Stimulated activated CD4-positive, alpha-beta T cell treated with anti-CD3 and anti-CD28 coated beads, Interleukin-1b, Interleukin-23, amount 100 ng/mL, for 1 hour (primary cell): ENCODE measurements at places on chromosomes 7 and 10.

DNA sequence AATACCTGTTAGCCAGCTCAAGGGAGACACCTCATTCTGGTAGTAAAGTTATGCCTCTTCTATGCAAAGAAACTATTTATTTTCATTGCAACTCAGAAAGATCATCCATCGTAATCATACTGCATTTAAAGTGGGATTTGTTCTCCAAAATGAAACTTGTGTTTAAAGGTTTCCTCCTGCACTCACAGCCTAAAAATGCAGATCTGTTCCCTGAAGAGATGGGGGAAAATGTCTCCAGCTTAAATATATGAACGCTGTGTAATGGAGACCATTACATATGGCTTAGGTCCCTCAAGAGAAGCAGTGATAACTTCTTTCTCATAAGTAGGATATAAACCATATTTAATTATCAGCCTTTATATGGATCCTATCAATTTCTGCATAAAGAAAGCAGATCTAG is 665.1 kb downstream of the KCNMA1 start:
- no peak for DNase-seq

DNA sequence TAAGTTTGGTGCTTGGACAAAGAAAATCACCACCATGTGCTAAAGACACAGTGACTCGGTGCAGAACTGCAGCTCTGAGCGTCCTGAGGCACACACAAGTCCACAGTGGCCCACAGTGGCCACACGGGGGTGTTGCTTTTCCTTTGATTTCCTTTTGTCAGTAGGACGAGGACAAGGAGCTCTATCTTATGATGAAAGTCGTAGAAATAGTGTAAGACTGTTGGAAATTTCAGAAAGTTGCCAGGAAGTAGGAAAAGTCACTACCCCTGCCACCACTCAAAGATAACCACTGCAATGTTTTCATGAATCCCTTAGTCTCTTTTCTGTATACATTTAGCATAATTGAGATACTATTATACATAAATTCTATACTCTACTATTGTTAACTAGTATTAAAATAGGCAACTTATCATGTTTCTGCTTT is 146.0 kb downstream of the TNS3 start:
- DNase-seq, result no peak

DNA sequence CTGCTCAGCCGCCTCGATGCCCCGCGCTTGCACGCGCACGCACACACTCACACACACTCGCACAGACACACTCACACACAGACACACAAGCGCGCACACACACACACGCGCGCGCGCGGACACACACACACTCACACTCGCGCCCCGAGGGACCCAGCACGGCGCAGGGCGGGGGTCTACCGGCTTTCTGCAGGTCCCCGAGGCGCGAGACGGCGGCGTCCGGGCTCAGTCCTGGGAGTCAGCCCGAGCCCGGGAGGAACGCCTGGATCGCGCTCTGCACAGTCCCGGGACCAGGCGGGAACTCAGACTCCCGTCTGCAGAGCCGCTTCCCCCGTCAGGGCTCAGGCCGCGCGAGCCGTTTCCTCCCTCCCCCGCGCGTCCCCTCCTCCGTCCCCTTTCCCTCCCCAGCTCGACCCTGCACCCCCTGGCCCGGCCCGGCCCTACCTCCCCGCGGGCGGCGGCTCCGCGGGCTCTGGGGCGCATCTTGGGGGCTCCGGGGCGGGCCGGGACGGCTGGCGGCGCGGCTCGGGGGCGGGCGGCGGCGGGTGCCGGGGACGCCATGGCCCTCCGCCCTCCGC is 464 bp downstream of the DENND2A start:
- DNase-seq, result no peak

DNA sequence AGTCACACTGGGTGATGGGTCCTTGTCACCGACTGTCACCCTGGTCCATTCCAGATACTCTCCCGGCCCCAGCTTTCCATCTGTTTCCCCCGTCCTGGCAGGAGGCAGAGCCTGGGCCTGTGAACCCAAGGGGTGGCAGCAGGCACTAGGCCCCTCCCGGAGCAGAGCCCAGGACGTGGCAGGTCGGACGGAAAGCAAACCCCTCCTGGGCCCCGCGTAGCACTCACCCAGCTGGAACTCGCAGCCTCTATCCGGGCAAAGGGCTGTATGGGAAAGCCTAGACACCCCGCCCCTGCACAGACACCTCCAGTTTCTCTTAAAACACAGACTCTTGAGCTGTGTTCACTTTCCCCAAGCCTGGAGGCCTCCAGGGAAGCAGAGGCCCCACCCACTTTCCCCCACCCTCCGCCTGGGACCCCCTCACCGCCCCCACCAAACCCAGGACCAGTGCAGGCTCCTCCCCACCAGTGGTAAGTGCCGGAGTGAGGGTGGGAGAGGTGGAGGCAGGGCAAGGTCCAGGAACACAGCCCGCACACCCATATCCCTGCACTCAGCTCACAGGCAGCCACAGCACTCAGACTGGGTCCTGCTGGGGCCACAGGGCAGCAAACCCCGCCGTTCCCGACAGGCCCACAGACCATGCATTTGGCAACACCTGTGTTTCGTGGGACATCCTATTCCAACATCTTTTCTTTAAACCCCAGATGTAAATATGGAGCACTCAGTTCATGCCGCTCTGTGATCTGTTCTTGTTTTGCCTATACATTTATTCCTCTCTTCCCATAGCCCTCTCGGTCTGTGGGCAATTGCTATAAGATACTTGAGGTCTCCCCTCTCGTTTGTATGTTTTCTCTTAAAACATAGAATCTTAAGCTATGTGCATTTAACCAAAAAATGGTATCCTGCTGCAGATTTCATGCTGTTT is 98.2 kb upstream of the PDGFA start:
- DNase-seq, result no peak

DNA sequence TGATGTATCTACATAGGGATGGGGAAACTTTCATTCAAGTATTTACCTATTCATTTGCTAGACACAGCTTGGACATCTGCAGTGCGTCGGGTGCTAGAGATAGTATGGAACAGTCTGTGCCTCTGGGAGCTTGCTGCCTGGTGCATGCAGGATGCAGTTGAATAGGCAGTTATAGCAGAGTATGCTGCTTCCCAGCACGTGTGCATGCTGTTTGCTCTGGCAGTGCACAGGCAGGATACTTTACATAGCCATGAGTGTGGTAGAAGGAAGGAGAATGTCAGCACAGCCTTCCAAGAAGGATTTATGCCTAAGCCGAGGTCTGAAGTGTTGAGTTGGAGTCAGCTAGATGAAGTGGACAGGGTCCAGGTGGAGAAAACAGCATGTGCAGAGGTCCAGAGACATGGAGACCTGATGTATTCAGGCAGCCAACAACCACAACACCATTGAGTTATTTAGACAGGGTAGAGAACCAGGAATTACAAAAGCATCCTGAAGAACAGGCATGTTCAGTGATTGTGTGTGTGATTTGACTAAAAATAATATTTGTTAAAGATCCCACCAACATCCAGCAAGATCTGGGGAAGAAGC is 8.1 kb downstream of the MAP3K8 start:
- no peak for DNase-seq

DNA sequence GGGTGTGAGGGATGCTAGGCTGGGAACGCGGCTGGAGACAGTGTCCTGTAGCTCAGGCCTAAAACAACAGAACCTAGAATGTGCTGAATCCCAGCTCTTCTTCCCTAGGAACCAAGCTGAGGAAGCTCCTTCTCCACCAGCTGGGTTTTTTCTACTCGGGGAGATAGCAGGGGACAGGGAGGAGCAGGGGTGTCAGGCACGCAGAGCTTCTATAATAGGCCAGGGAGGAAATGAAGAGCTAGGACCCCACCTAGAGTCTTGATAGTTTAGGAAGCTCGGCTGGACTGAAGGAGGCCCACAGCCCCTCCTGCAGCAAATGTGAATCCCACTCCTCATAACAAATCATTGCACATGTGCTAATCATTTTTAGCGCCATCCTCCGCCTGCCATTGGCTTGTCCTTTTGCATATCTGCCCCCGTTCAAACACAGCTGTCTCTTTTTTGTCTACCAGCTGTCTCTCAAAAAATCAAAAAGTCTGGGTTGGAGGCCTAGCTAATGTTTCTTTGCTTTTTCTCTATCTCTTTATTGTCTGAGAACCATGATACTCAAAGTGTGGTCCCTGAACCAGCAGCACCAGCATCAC is 24.1 kb upstream of the FAM180A start:
- DNase-seq, result no peak

DNA sequence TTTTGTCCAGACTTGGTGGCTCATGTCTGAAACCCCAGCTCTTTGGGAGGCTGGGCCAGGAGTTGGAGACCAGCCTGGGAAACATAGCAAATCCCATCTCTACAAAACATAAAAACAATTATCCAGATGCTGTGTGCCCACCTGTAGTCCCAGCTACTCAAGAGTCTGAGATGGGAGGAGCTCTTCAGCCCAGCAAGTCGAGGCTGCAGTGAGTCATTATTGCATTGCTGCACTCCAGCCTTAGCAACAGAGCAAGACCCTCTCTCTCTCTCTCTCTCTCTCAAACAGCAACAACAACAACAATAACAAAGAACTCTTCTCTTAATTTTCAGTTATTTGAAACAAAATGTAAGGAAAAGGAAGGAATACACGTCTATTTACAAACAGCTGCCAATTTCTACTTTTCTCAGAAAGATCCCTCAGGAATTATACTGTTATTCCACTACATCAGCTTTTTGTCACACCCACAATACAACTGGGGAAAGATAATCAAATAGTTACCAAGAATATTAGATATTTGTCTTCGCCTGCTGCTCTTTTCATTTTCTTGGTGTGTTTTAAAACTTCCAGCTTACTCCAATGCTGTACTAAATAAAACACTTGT is 5.1 kb upstream of the TSPAN12 start:
- DNase-seq, result no peak

DNA sequence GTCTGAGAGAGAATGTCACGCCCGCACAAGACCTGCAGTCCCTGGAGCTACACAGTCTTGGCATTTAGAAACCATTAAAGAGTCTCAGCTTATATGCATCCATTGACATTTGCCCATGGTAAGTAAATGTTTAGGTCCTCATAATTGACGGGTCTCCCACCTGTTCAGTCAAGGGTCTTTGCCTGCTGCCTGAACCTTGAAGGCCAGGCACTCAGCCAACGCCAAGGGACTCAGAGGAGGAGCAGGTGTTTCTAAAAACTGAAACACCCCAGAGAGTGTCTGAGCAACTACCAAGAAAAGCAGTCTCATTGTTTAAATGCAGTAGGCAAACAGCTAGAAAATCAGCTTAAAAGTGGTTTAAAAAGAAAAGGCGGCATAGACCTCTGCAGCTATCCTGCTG is 264.7 kb upstream of the AKR1E2 start:
- no peak for DNase-seq

GRCh38 chr10:14588084-14588937 is 186.4 kb downstream of the FAM107B start:
- no peak for DNase-seq

DNA sequence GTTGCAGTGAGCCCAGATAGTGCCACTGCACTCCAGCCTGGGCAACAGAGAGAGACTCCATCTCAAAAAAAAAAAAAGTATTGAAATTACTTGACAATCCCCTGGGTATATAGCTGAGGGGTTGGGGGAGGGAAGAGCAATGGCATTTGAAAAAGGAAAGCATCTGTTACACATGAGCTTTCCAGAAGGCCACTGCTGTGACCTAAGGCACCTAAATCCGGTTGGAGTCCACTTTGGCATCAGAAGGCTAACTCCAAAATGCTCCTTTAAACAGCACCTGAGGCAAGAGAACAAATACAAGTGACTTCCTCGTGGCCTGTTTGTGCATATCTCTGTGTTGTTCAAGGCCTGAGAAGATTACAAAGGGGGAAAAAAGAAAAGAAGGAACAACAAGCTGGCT is 74.8 kb upstream of the PALS2 start:
- DNase-seq, result no peak

DNA sequence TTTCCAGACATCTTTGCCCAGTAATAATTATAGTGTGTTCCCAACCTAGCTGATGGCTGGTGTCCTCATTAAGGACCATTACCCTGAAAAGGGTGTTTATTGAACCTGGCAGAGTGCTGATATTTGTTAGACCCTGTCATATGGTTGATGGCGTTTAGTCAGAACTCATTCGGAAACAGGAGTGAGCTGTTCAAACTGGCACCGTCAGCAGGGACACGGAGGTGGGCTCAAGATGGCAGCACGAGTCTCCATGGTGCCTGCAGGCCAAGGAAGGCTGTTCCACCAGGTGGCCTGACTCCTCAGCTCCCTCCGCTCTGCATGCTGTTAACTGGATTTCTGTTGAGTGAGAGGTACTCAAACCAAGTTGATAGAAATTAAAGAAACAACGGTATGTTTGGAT is 589.1 kb upstream of the MGMT start:
- no peak for DNase-seq

GRCh38 chr10:16853201-16853600 is 36.0 kb upstream of the RSU1 start:
- DNase-seq, result no peak

DNA sequence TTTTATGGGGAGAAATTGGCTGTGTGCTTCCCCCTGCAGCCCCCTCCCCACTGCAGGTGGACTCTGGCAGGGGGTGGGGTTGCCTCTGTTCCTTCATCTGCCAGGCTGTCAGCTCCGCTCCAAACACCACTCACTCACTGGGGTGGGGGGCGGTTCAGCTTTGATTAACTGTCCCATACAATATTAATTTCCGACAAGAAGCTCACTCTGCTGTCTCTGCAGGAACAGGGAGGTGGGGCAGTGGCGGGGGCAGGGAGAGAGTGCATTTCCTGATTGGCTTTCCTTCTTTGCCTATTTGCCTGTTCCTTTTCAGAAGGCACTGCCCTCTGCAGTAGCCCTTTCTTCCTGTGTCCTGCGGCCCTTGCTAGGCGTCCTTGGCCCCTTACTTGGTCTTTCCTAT is 500.8 kb downstream of the PLXNA4 start:
- DNase-seq, result no peak

DNA sequence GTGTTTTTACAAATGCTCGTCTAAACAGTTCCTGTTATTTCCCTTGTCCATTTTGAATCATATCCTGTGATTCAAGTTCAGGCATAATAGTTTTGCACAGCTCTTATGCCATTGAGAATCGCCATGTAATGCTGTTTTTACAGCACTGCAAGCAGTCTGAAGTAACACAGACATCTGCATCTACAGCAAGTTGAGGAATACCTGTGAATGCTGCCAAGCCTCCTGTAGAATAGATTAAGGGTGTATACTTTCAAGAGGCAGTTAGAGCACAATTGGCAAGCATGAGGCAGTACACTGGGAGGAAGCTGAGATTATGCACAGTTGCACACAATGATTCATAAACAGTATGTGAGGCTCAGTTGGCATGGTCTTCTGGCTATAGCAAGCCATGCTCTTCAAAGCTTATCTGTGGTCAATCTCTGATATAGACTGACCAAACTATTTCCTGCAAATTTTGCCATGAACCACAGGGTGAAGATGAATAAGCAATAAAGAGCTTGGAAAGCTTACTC is 121.9 kb upstream of the AKR1E2 start:
- DNase-seq, result no peak

- no peak for DNase-seq
These were observed 244.8 kb downstream of the BAMBI start for GRCh38 chr10:28922127-28922526.
